ENCODE measurements at places on chromosomes 2 and 18.
A peak's percentile ranks its signal among the peaks of the same experiment; 100 is the strongest.

DNA sequence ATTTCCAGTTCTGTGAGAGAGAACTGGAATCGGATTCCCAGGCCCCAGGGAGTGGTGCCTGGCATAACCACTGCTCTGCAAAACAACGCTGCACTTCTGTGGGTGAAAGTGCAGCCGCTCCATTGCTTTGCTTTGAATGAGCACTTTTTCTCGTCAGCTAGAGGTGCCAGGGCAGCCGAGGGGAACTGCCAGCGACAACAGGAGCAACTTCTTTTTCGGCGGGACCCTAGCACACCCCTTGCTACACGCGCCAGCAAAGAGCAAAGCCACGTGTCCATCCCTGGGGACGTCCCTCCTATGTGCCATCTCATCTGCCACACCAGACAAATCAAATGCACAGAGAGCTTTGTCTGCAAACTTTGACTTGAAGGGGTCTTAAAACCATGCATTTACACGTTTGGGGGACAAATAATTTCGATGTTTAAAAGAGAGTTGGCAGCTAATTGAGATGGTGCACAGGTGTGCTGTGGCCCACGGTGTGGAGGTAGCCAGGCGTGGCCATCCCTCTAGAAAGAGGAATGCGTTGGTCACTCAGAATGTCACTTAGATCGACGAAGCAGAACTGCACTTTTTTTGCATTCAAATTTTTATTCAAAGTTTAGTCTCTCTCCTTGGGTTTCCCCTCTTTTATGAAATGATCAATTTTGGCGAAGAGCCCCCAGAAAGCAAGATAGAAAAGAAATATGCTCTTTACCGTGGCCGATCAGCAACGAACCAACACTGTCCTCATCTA is 151.8 kb downstream of the MBP start:
- DNase-seq: no peak

DNA sequence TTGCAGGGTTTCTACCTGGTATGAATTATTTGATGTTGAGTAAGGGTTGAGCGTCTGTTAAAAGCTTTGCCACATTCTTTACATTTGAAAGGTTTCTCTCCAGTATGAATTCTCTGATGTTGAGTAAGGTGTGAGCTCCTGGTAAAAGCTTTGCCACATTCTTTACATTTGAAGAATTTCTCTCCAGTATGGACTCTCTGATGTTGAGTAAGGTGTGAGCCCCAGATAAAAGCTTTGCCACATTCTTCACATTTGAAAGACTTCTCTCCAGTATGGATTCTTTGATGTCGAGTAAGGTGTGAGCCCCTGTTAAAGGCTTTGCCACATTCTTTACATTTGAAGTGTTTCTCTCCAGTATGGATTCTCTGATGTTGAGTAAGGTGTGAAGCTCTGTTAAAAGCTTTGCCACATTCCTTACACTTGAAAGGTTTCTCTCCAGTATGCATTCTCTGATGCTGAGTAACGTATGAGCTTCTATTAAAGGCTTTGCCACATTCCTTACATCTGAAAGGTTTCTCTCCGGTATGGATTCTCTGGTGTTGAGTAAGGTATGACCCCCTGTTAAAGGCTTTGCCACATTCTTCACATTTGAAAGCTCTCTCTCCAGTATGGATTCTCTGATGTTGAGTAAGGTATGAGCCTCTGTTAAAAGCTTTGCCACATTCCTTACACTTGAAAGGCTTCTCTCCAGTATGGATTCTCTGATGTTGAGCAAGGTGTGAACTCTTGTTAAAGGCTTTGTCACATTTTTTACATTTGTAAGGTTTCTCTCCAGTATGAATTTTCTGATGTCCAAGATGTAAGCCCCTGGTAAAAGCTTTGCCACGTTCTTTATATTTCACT is 27.1 kb downstream of the ZNF519 start:
- no peak for DNase-seq

DNA sequence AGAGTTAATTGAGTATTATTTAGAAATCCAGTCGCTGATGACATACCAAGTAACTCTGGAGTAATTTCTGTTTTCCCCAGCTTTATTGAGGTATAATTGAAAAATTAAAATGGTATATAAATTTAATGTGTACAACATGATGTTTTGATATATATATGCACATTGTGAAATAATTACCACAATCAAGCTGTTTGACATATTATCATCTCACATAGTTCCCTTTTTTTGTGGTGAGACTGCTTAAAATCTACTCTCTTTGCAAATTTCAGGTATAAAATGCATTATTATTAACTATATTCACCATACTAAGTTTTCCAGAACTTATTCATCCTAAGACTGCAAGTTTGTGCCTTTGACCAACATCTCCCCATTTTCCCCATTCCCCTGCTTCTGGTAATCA is 25.0 kb upstream of the SPAG16 start:
- no peak for DNase-seq

- no peak for DNase-seq
These were observed 86.0 kb downstream of the NRP2 start for GRCh38 chr2:205768341-205768740.

- no peak for DNase-seq
These were observed 35.0 kb downstream of the SMARCAL1 start for GRCh38 chr2:216447293-216447692.

DNA sequence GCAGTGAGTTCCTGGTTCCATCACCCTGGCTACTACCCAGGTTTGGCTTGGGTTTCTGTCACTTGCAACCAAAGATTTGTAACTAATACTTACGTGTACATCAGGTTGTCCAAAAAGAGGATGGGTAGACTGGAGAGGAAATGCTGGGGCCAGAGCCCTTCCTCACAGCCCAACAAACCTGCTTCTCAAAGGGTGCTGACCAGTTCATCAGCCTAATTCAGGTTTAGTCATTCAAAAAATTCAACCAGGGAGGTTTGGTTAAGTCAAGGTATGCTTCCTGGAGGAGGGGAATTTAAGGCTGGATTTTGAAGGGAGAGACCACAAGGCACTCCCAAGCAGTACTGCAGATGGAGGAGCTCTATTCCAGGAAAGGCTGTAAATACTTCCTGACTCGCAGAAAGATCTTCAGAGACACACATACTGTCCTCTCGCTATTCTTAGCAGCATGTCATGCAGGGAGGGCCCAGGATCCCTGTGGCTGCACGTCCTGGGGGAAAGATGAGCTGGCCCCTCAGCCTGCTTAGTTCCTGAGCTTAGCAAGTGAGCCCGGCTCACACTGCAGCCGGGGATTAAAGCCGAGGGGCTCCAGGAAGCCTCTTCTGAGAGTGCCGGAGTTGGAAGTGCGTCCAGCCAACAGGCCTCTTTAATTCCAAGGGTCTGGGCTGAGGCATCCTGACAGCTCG is 40.0 kb upstream of the BIN1 start:
- DNase-seq: no peak

DNA sequence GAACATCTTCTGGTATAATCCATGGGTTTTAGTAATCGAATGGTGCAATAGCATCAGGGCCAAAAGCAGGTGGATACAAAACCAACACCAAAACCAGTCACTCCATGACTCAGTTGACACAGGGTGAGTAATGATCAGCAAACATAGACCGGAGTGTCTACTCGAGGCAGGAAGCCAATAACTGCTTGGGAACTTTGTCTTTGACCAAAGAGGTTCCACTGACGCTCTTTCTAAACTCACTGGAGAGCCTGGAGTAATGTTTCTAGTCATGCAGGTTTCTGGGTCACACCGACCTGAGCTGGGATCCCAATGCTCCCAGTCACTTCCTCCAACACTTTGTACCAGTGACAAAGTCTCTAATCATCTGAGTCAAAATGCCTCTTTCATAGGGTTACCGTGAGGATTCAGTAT is 30.9 kb downstream of the MREG start:
- no peak for DNase-seq

DNA sequence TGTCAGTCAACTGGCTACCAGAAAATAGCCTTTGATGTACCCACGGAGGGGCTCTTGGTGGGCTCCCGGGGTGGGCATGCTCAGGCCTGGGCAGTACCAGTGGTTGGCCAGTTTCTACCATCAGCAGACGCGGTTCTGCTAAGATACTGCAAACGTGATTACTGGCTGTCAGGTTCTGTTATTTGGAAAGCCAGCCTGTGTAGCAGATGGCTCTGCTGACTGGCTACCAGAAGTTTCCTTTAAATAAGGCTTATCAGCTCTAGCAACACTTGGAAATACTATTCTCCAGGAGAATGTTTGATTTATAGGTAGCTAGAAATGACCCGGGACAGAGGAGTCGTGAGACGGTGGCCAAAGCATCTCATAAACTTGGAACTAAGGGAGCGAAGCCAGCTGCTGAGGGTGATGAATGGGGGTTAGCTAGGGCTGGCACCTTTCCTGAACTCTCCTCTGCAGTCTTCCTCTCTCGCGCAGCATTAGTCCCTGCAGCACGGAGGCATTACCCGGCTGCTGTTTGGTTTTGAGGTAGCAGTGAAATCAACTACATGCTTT is 171.9 kb downstream of the AGAP1 start:
- DNase-seq: no peak

DNA sequence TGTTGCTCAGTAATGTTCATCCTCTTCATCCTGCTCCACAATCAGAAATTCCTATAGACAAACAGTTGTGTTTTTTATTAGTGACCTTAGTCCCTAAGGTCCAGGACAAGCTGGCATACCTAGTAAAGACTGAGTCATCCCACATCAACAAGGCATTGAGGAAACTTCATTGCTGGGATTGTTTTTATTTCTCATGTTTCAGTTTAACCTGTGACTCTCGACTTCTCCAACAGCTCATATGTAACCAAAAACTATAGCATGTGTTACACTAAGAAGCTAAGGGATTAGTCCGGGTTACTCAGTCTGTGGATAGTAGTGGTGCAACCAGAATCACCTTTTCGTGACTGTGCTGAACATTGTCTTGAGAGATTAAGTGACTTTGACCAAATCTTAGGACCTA is 292.1 kb downstream of the RDH14 start:
- DNase-seq: no peak

- no peak for DNase-seq
These were observed 10.1 kb downstream of the CAPG start for GRCh38 chr2:85400023-85400422.

GRCh38 chr2:169997140-169997887 is 170.1 kb downstream of the UBR3 start:
- no peak for DNase-seq

- no peak for DNase-seq
These were observed 478.5 kb downstream of the TRIB2 start for GRCh38 chr2:13195270-13195669.

DNA sequence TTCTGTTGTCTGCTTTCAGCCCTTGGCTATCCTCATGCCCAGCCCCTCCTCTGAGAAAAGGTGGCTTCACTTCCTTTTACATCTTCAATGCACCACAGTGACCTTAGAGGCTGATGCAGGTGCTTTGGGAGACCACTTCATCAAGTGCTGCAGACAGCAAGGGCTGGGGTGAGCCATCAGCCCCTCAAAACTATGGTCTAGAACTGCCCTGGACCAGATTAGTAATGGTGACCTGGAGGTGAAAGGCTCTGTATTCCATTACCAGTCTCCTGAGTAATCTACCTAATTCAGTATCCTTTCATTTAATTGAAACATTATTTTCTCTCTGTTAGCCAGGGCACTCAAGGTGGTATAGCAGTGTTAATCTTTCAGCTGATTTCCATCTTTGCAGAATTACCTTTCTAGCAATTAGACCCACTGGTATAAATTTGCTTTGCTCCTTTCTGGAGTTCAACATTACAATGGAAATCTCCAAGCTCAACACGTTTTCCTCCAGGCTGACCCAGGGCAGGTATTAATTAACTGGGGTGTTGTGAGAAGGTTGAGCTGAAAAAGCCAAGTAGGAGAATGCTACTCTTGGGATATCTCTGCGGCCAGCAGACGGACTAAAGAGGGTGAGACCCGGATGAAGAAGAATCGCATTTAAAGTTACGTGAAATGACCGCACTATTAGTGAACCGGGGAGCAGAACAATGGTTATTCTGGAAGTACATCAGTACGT is 469.0 kb downstream of the MEIS1 start:
- DNase-seq: no peak

GRCh38 chr2:156339110-156339847 is 6.8 kb upstream of the NR4A2 start:
- no peak for DNase-seq

- no peak for DNase-seq
These were observed 182.0 kb upstream of the TRIB2 start for GRCh38 chr2:12534646-12535263.

DNA sequence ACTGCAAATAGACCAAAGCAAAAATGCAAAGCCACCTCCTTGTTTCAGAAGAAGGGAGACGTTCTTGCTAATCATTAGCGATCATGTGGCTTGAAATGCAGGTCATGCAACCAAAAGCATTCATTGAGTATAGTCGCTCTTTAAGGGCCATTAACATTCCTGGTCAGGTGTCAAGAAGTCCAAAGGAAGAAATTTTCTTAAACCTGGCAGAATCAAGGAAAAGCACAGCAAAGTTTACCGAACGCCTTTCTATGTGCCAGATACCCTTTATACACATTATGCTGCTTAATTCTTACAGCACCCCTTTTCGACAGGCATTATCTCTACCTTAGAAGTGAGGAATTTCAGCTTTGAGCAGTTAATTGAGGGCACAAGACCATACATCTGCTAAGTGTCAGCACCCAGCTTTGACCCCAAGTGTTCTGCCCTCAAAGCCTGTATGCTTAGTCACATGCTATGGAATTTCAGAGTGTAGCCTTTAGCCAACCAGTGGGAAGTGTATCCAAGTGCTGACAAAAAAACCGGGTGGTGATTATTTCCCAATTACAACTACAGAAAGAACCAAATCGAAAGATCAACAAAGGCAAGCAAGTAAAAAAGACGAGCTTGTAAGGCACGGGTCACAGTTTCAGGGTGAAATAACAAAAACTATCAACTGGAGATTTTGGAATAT is 70.8 kb downstream of the EPHA4 start:
- DNase-seq: no peak

- DNase-seq: no peak
These were observed 135.5 kb downstream of the MYO3B start for GRCh38 chr2:170313347-170313991.

- no peak for DNase-seq
These were observed 76.1 kb upstream of the AQP4 start for GRCh38 chr18:26941584-26941983.

- peak; percentile 56 for DNase-seq
These were observed 16.0 kb downstream of the FAM178B start for GRCh38 chr2:96970248-96970875.

GRCh38 chr2:42788-43187 is 3.5 kb downstream of the FAM110C start:
- no peak for DNase-seq

DNA sequence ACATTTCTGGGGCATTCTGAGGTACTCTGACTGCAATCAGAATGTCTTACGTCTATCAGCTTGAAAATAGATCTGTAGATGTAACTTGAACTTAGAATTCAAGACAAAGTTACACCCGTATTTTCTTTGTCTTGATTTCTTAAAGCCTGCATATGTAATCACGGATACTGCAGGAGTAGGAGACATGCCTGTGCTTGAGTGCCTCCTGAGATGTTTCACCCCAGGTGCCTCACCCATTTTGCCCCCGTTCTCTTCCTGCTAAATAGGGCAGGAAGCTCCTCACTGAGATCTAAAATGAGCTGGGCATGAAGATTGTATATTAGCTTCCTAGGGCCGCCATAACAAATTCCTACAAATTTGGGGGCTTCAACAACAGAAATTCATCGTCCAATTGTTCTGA is 131.9 kb downstream of the RDH14 start:
- no peak for DNase-seq

Data from inflammatory macrophage (primary cell).